Mammary epithelial cell (primary cell): ENCODE measurements at places on chromosomes 5 and 9.

DNA sequence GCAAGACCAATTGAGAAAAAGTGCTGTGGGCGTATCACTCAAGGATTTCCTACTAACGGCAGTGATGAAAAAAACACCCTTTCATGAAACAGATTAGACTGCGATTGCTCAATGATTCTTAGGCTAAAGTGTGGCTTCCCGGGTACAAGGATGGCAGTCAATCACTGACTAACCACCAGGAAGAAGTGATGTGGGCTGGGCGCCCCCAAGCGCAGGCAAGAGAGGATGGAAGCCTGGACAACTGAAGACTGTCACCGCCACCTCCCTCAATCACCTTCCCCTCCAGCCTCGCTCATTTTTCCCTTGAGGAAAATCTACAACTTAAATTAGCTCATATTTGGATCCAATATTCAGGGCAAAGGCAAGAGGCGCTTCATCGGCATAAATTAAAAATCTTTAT, 707.2 kb downstream of the MTRR start:
- DNase-seq = no peak

GRCh38 chr5:111063709-111064322, 7.7 kb upstream of the TSLP start:
- peak; percentile 60 for DNase-seq

DNA sequence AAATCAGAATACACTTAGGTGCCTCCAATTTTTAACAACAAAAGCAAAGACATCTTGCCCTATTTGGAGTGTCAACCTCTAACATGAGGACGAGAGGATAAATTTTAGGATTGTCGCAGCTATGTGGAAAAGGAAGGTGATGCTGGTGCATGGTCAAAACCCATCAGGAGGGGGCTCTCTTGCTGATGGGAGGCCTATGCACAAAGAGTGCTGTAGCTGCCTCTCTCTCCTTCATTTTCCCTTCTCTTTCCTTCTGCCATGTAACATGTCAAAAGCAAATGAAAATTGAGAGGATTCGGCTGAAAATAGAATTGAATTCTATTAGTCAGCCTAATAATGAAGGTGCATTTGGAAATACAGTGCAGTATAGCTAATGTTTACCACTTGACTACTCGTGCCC, 578.7 kb upstream of the ZNF462 start:
- no peak for DNase-seq

- peak; percentile 62 for DNase-seq
Observed at GRCh38 chr9:69857131-69857530, 36.5 kb downstream of the CFAP95 start.

DNA sequence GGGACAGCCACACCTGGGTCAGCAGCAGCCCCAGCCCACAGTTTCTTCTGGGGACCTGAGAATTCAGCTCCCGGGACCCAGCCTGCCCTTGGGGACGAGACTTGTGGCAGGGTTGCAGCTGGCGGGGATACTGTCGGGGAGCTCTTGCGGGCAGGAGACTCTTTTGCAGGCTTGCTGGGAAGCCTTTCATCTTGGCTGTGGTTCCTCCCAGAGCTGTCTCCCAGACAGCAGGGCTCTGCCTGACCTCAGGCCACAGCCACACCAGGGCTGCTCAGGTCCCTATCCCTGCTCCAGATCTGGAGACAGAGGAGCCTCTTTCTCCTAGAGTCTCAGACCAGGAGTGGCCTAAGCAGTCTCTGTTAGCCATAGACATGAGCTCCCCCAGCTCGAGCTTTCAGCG, 4.7 kb upstream of the MYMK start:
- DNase-seq = no peak

DNA sequence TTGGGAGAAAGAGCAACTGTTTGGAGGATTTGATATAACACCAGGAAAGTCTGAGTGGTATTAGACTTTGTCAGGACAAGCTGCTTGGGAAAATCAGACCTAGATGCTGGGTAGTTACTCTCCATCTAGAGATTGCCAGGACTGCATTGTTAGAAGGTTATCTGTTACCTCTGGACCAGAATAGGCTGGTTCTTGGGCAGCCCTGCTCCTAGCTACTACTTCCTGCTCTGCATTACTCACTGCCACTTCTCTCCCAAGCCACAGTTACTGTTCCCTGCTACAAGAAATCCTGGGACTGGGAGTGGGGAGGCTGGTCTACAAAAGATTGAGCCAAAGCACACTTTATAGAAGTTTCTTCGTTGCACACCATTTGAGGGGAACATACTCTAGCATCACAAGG, 95.5 kb upstream of the KCNN2 start:
- no peak for DNase-seq
